ENCODE measurements at places on chromosomes 16 and 17. TPM values are rescaled to one million over a fixed set of nuclear protein-coding genes. Genes with fewer than 3 reads are reported as not detected.

DNA sequence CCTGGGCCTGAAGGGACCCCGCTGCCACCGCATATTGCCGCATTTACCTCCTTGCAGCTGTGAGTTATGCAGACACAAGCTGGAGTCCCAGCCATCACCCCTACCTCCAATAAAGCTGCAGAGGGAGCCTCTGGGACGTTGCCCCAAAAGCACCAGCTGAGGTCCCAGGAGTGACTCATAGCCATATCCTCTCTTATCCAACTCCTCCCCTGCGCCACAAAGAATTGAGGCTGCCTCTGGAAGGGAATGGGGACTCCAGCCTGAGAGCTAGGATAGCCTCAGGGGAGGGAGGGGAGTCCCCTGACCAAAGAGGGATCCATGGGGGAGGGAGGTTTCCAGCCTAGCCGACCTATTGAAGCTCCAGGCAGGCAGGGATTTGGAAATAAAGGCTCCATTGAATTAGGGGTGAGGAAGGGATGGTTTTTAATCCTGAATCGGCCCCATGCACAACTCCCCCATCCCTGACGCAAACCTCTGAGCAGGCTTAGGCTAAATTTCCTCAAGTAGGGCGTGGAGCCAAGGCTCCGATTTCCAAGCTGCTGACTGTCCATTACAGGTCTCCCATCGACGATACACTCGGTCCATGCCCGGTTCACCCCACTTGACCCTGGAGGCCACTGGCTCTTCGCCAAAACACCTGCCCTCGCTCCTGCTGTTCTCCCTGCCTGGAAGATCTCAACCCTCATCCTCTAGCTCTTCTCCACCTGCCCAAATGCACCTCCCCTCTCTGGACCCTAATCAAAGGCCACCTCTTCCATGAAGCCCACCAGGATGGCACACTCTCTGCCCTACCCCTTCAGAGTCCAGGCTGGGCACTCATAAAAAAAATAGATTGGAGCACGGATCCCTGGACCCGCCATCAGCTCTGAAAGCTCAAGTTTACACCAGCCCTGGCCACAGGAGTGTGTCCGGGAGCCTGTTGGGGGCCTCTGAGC is 27.5 kb downstream of the PIMREG start:
- DNase-seq: peak; percentile 97

DNA sequence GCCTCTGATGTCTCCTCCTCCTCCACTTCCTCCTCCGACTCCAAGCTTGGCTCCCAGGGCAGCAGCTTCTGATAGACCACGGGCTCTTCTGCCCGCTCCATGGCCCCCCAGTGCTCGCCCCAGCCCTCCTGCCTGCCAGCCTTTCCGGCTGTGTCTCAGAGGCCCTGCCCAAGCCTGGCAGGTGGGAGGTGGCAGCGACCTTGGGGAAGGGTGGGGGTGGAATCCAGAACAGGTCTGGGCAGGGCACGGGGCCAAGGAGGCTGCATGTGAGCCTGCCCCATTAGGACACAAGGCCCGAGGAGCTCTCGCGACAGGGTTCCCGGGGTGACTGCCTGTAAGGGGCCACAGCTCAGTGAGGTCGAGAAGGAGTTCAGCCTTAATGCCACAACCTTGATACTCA is at the start of gene GGT6:
GGT6 (minus strand) TSS at position 157 of the 400 bp plus-strand sequence; CDS start at position 101, 56 bp downstream.
- DNase-seq: no peak

Gene TNFAIP1
- total RNA-seq: 44.7 TPM

Gene BIRC5
- total RNA-seq: 174 TPM

GRCh38 chr16:27634779-27635178 is 84.8 kb downstream of the KATNIP start:
- DNase-seq: no peak

Gene ITPRIPL2
- total RNA-seq: 30.8 TPM

Gene SLFN12L
- total RNA-seq: not detected

DNA sequence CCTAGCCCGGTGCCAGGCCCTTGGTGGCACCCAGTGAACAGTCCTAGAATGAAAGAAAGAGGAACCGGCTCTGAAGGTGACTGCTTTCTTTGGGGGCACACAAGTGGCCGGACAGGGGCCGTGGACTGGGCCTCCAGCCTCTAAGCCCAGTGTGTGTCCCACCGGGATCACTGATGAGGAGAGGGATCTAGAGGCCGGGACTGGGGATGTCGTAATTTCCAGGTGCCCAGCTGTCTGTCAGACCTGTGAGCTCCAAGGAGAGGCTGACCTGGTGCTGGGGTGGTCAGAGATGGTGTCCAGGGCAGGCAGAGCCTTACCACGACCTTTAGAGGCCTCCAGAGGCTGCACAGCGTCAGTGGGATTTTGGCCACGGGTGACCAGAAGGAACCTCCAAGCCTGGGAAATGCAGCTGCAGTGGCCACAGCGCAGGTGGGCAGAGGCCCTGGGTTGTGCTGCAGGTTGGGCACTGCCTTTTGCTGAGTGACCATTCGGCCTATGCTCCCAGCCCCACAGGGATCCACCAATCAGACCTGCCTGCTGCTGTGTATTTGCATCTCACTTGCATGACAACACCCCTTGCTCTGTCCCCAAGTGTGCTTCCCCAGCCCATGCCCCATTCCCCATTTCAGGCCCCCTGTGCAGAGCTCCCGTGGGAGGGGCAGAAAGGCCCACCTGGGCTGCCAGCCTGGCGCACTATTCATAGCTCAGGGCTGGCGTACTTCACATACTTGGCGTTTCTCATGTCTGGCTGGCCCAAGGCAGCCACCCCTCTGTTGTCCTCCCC is 12.5 kb downstream of the ARHGAP23 start:
- no peak for DNase-seq

Gene NARF
- total RNA-seq: 59.0 TPM
